CD4-positive, alpha-beta T cell treated with Interleukin-21 for 1 hour (primary cell): ENCODE measurements at places on chromosomes 2 and 18.
A peak's percentile ranks its signal among the peaks of the same experiment; 100 is the strongest.

DNA sequence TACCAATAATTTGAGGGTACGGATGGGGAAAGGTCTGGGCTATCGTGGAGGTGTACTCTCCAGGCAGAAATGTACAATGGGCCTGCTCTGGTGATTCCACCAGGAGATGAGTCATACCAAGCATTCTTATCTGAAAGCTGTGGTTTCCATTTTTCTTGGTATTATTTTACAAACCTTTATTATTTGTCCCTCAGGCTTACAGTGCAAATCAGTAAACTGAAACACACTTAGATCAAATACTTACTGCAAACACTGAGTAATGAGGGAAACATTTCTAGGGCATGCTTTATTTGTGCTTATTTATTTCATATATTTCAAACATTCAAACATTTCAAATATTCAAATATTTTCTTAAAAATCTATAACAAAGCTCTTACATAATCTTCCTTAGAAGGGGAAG, 319.8 kb downstream of the RND3 start:
- DNase-seq = no peak

DNA sequence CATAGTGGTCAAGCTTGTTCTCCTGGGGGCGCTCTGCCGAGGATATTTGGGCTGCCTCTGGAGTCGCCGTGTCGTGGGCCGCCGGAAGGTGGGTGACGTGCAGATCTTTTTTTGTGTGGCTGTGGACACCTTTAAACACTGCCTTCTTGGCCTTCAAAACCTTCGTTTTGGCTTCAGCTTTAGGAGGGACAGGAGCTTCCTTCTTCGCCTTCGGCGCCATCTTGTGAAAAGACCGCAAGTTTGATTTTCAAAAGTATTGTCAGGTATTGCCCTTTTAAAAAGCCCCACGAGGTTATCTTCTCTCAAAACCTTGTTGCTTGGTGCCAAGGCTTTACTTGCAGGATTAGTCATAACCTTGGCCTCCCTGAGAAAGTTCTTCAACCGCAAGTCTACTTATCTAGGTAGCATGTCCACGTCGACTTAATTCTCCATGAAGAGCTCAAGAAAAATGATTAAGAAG, 20.8 kb downstream of the LAMA3 start:
- DNase-seq = no peak

GRCh38 chr18:60838677-60839076, 466.1 kb upstream of the MC4R start:
- no peak for DNase-seq

- no peak for DNase-seq
Observed at GRCh38 chr18:61742565-61743429, 150.0 kb downstream of the RNF152 start.

DNA sequence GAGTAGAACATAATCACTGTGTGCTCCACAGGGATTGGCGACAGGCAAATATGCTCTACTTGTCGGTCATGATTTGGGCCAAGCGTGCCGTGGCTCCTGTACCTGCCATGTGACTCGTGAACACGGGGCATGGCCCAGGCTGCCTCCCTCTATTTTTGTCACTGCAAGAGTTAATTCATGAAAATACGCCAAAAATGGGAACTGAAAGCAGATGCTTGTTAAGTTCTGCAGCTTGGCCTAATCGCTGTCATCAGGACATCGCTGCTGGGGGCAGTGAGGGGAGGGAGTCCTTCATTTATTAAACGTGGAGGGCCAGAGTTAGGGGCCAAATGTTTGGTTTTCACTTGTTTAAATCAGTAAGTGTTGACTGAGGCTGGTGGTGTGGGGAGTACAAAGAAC, 177.8 kb downstream of the BCL2 start:
- DNase-seq = no peak

GRCh38 chr2:12502759-12503158, 214.0 kb upstream of the TRIB2 start:
- DNase-seq = peak; percentile 29

DNA sequence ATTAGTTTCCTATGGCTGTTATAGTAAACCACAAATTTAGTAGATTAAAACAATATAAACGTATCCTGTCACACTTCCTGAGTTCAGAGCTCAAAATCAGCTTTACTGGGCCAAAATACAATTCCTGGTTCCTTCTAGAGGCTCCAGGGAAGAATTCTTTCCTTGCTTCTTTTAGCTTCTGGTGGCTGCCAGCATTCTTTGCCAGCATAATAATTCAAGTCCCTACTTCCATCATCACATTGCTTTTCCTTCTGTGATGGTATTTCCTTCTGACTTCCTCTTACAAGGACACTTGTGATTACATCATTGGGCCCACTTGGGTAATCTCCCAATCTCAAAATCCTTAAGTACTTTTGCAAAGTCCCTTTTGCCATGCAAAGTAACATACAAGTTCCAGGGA, 40.6 kb downstream of the MOB4 start:
- no peak for DNase-seq

DNA sequence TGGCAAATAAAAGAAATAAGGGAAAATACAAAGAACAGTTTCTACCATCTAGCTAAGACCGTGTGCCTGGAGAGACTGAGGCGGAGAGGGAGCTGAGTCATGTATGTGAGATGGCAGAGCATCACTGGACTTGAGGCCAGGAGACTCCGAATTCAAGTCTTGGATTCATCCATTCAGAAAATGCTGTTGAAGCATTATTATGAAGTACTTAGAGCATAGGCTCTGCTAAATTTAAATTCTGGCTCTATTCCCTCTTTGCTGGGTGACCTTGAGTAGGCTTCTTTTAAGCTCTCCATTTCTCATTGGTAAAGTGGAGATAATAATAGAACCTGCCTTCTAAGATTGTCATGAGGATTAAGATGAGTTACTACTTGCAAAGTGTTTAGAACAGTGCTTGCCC, 34.7 kb downstream of the NPHP1 start:
- no peak for DNase-seq

DNA sequence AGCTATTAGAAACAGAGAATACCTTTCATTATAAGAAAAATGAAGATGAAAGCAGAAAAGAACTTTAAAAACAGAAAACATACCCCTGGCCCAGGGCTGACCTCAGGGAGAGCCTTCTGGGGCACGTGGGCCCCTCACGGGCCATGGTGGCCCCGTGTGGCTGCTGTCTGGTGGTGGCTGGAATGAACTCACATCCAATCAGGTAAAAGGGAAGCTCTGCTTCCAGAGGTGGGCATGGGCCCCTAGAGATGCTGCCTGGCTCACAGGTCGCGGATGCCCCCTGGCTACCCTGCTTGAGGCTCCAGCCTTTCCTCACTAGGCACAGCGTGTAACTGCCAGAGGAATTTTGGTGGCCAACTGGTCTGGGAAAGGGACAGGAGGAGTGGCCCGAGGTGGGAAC, 16.6 kb downstream of the SNORC start:
- no peak for DNase-seq

DNA sequence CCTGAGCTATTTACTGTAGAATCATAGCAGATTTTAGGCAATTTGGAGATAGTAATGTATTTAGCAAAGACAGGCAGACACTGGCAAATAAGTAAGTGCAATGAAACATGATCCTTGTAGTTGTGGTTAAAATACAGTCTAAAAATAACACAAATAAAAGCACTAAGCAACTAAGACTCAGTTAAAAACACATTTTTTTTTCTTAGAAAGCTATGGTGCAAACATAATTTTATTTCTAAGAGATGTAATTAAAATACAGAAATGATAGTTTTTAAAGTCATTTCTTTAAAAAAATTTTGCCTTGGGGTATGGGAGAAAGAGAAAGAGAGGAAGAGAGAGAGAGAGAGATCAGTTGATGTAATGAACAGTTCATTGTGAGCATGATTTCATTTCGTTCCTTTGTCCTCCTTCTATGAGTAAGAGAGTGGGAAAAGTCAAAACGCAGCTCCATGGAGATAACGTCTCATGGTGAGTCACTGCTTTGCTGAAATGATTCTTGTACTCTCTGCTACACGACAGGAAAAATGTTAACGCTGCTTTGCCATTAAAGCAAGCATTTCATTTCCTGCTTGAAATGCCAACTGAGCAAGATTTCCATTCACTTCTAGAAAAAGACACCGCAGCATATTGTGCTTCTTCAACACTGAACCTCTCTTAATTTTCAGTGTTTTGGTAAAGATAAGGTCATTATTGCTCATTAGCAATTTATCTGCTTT, 61.3 kb upstream of the PGAP1 start:
- DNase-seq = no peak

DNA sequence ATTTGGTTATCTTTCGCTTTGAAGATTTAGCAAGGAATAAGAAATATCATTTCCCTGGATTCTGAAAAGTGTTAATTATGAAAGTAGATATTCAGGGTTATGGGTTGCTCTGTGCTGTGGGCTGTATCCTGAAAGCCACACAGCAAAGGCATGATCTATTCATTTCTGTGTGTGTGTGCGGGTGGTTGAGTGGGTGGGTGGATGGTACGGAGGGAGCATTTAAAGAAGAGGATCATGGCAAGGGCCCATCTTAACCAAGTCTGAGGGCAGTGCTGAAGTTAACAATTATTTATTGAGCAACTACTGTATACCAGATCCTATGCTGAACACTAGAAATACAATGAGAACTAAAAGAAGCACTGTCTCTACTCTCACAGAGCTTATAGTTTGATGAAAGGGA, 178.2 kb upstream of the ZEB2 start:
- DNase-seq = no peak

DNA sequence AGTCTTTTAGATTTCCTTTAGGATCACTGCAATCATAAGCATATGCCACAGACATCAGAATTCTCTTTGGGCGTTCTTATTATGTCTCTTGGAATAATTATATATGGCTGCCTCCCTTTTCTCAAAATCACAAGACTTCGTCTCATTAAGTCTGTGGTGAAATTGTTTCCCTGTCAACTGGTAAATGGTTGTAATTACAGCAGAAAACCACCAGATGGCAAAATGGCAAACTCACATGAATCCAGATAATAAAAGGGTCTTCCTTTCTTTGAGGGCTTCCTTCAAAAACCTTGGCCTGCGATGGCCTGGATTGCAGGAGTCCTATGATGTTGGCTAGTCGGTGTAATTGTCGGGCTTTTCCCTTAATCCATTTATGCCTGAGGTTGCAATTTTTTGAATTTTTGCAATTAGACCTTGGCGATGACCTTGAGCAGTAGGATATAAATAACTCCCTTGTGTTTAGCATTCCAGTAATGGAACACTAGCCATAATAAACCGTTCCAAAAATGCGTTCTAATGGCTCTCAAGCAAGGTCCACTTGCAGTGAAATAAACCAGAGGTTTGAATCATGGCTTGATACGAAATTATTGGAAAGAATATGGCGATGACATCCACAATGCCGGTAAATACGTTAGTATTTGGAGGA, 656.4 kb downstream of the MBD2 start:
- peak; percentile 15 for DNase-seq

DNA sequence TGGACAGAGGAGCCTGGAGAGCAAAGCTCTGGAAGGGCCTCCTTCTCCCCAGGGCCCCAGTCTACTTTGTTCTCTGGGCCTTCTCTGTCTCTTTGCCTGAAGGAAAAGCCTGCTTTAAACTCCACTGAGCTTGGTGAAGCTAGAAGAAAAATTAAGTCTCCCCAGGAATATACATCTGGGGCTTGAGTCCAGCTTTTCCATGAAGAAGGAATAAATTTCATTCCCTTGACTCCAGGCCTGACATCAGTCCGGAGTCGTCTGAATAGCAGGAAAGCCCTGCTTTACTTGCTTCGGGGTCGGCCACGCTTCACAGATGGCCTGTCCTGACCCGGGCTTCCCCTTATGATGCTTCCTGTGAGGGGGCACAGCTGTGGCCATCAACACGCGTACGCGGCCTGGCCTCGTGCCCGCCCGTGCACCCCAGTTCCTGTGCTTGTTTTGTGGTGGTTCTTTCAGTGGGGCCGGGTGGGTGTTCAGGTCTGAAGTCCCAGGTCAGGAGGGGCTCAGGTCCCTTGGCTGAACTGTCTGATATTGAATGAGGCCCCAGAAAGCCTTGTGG, 73.6 kb downstream of the ACOXL start:
- DNase-seq = no peak

- no peak for DNase-seq
Observed at GRCh38 chr2:8134473-8134932, 547.4 kb upstream of the ID2 start.

GRCh38 chr2:88159955-88160415, 10.2 kb upstream of the THNSL2 start:
- DNase-seq = peak; percentile 64

DNA sequence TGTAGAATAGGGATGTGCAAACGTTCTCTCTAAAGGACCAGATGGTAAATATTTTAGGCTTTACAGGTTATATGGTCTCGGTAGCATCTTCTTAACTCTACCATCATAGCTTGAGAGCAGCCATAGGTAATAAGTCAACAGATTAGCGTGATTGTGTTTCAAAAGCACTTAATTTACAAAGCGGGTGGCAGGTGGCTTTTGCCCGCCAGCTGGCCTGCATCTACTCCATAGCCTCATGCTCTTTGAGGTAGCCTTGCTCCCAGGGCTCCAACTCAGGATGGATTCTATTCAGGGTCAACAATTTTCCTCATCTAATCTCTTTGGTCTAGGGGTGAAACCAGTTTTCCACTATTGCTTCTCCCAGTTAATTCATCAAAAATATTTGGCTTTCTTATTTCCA, 5.0 kb upstream of the ATP9B start:
- no peak for DNase-seq

DNA sequence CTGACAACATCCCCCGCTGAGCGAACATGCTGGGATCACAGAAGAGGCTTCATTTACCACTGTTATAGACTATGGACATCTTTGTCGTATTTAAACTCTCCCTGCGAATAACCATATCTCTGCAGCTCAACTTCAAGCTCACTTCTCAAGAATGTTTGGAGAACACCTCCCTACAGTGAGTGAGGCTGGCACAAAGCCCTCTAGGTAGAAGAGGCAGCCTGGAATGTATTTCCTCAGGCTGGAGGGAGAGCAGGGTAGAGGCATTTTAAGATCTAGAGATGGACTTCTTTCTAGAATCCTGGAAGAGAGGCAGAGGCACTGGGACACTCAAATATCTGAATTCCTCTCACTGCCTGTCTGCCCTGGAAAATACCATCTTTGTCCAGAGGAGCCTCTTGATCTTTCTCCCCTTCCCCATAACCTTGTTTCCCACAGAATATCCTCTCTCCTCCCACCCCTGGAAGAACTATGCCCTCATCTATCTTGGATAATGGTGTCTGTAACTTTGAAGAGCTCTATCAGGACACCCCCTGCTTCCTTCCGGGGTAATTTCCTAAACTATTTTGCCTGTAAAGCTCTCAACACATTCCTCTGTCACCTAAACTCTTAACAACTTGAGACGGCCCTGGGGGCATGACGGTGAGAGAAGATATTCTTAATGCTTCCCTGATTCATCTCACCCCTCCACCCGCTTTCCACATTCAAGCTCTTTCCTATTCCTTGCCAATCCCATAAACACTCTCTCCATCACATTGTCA, 2.4 kb upstream of the ANTXR1 start:
- DNase-seq = no peak

- DNase-seq = no peak
Observed at GRCh38 chr18:11308499-11308898, 159.1 kb upstream of the PIEZO2 start.
